Right hindlimb (tissue), 1 donor: ENCODE measurements at places on chromosomes 5 and 9.
A peak's percentile ranks its signal among the peaks of the same experiment; 100 is the strongest.

DNA sequence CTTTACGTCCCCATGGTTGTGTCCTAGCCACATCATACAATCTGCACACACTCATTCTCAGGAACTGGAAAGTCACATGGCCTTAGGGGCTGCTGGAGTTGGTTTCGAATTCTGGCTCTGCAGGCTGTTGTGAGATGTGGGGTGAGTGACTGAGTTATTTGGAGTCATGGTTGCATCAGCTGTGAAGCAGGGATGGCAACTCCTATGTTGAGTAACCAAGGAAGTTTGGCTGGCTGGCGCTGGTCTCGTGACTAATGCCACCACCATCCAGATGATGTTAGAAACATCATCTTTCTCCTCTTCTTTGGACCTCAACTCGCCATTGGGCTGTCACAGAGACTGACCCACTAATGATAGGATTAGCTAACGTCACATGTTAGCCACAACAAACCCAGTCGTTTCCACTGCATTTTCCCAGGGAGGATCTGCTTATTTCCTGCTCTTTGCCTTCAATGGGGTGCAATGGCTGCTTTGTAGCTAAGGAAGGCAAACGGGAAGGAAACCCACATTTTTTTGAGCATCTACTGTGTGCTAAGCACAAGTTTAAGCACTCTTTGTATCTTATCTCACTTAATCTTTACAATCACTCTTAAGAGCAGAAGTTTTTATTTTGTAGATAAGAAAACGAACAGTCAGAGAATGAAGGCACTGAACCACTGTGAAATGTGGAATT is 78.1 kb upstream of the UBTD2 start:
- DNase-seq = no peak

DNA sequence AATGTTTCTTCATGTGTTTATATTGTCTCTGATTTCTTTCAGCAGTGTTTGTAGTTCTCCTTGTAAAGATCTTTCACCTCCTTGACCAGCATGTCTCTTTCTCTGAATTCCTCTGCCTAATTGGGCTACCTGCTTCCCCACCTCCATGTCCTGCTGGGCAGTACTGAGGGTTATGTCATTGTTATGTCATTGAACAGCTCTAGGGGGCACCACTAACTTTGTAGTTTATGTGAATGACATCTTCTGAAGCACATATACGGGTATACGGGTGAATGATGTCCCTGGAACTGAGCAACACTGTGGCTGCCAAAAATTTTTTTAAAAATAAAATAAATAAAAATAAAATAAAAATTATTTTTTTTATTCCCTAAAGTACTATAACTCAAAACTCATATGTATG is 16.9 kb upstream of the SNCAIP start:
- DNase-seq = no peak

- DNase-seq = no peak
These were observed 263.9 kb downstream of the CHSY3 start for GRCh38 chr5:130168211-130168610.

GRCh38 chr5:40383749-40384651 is 295.7 kb upstream of the PTGER4 start:
- DNase-seq = no peak

DNA sequence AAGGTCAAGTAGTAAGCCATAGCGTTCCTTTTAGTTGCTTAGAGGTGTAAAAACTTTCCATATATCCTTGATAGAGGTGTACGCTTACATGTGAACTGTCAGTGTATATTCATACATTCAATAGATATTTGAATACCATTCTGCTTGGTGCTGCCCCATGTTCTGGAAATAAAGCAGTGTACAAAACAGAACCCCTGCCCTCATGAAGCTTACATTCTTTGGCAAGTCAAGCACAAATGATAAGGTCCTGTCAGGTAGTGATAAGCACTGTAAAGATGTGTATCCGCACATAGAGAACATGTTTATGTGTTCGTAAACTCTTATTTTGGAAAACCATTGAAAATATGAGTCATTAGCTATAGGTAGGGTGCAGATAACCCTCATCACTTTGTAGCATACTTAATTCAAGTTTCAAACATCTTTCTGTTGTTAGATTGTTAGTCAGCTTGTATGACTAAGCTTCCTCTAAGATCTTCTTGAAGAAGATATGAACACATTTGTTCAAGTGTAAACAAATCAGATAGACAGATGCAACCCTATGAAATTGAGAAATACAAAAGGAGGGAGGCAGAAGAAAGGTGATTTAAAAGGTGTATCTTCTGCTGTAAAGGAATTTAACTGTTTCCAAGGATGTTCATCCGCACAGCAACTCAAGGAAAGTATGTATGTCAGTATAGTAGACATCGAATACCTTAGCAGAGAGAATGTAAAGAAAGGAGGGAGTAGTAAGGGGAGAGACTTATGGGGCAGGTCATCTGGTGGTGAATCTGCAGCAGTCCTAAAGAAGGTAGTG is 1.6 kb downstream of the GTF3C4 start:
- DNase-seq = no peak

GRCh38 chr5:80067531-80068245 is 32.5 kb downstream of the THBS4 start:
- DNase-seq = no peak

GRCh38 chr5:122054266-122054665 is 23.8 kb downstream of the LOX start:
- no peak for DNase-seq

DNA sequence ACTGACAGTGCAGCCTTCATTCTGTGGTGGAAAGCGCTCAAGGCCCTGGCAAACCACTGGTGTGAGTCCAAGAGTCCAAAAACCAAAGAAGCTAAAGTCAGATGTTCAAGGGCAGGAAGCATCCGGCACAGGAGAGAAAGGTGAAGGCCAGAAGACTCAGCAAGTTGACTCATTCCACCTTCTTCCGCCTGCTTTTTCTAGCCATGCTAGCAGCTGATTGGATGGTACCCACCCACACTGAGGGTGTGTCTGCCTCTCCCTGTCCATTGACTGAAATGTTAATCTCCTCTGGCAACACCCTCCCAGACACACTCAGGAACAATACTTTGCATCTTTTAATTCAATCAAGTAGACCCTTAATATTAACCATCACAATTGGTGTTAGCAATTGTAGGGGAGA is 296.1 kb downstream of the NDUFS4 start:
- no peak for DNase-seq

GRCh38 chr9:108783326-108783725 is 72.5 kb downstream of the ACTL7B start:
- DNase-seq = peak; percentile 76

DNA sequence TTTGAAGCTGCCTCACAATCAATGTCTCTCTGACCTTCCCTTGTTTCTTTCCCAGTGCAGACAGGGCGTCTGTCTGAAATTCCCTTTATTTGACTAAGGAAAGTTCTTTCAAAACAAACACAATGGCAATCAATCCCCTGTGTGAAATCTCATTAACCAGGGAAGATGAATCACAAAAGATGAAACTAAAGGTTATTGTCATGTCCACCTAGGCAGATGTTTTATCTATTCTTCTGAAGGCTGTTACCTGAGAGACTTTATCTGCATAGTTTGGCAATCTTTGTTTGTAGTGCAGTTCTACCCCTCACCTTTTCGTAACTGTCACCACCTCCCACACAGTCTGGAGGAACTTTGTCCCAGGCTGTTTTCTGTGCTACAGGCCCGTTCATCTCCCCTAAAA is 217.5 kb upstream of the RIOK2 start:
- no peak for DNase-seq

- no peak for DNase-seq
These were observed 979.6 kb downstream of the DTWD2 start for GRCh38 chr5:118008779-118009178.

DNA sequence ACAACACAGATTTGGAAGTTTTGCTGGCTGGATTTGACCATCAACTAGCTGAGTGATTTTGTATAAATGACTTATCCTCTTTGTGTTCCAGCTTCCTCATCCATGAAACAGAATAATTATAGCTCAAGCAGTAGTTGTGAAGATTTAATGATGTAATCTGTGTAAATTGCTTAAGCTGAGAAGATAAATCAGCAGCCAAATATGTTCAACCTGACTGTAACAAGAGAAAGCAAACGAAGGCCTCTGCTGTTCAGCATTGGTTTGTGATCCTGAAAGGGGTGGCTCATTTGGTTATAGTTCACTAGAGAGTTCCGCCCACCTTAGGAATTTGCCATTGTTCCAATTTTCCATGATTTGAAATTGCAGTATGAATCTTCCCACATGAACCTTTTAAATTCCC is 75.7 kb upstream of the CCDC112 start:
- no peak for DNase-seq

DNA sequence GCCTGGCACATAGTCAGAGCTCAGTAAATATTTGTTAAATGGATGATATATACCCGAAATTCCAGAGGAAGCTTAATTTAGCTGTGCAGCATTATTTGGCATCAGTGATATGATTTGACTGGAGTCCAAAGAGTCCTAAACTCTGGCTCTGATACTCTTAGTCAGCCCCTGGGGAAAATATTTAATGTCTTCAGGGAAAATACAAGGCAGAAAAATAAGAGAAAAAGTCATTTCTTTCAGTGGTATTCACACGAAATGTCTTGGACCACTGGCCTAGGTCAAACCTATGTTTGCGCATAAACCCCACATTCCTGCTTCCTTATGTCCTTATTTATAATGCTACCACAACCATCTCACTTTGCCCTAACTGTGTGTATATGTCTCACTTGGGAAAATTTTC is 23.8 kb downstream of the GLRA1 start:
- DNase-seq = no peak

DNA sequence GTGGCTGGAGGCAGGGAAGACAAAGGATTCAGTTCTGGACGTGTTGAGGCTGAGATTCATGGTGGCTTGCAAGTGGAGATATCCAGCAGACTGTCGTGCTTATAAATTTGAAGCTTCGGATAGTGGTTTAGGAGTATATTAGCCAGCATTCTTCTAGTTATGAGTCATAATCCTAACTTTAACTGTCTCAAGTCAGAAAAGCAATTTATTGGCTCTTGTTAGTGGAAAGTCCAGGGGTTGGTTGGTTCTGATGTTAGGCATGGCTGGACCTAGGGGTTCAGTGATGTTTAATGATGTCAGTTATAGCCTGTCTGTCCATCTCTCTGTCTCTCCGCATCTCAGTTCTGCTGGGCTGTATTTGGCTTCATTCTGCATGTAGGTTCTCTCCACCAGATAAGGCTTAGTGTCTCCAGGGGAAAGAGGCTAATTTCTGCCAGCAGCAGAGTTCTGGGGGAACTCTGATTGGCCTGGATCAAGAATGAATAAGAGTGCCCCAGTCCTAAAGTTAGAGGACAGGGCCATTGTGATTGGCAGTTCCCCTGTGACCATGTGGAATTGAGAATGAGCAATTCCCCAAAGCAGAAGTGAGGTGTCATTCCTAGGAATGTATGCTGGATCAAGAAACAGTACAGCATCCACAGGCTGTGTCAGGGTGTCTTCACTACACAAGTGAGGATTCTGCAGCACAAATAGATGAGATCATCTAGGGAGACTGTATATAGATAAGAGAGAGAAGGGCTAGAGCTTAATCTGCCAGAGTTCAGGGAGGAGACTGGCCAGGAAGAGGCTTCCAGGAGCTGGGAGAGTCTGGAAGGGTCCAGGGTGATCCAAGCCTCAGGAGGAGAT is 72.9 kb upstream of the SHB start:
- DNase-seq = peak; percentile 31

DNA sequence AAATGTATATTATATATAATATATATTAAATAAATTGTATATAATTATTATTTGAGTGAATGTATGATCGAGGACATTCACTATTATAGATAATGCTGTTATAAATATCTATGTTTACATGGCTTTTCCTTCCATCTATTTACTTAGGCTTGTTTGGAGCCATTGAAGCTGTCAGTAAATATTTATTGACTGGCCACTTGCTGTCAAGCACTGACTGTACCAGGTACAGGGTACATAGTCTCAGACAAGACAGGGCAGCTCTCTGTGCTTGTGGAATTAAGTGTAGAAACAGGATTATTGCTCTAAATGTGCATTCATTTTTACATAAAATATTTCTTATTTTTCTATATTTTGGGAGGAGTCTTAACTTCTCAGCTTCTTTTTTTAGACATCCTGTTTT is 16.4 kb downstream of the FAXDC2 start:
- DNase-seq = no peak

GRCh38 chr9:132414731-132415130 is 4.7 kb downstream of the CFAP77 start:
- DNase-seq = no peak

DNA sequence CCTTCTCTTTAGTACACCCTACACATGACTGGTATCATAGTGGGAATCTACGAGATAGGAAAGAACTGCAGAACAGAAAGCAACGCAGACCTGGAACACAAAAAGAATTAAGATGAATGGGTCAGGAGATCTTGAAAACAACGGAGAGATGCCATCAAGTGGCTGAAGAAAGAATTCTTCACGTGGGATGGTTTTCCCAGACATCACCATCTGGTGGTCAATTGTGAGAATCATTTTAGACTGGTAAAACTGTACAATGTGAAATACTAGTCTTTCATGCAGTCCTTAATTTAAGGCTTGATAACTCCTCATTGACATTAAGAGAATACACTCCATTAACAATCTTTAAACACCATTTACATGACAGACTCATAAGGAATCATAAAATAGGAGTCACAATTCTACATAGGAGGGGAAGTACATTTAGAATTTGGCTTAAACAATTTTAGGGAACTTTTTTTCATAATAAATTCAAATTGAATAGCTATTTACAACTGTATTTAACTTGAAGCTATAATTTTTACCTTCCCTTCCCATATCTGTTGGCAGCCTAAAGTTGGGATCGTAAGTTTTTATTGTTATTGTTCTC is 128.4 kb upstream of the TRPM3 start:
- peak; percentile 21 for DNase-seq

DNA sequence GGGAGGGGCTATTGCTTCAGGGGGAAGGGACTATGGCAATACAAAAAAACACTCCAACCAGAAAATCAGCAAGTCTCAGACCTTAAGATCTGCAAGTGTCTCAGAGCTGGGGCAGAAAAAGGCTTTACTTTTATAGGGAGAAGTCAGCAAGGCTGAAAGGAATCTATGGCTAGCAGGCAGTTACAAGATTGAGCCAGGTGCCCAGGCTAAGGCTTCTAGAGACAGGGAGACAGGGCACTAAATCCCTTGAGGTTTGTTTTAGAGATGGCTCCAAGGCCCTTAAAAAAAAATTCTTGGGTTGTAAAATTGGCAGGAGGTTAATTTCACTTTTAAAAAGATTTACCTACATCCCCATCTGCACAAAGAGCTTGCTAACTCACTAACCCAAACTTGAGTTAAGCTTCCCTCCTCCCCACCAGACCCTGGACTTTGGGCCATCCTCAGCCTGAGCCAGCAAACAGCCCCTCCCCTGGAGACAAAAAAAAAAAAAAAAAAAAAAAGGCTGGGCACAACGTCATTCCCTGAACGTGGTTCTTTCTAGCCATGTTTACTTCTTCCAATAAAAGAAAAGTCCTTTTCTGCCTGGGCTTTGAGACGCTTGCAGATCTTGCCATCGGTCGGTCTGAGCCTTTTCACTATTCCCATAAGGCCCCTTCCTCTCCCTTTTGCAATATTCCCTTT is 17.9 kb downstream of the NIPAL4 start:
- no peak for DNase-seq
